ENCODE measurements at places on chromosomes 11 and 22.

DNA sequence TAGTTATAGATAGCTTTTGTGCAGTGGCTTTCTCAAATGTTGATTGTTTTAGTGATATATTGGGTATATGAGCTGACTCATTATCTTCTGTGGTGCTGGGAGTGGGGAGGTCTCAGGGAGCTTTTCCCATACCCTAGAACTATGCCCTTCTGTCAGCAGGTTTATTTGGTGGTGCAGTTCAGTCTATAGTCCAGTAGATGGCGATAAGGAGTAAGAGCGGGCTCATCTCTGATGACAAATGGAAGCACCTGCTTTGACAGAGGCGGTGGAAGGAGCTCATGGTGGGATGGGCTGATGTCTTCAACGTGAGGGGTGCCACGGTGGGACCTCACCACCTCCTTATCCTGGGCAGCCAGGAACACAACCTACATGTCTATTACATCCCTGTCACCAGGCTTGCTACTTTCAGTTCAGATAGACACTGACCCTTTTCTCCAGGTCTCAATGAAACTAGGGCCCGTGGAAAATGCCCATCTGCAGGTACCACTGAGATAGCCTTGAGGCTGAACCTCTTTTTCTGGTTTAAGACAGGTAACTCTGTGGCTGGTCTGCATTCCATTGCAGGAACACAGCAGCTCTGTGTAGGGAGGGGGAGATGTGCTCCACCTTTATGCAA lies 13.0 kb upstream of the OR6A2 start:
- DNase-seq: peak; percentile 7

- no peak for DNase-seq
These were observed 8.5 kb downstream of the RAB6A start for GRCh38 chr11:73752216-73752867.

GRCh38 chr11:538431-539051 lies 1.2 kb downstream of the LRRC56 start:
- no peak for DNase-seq

GRCh38 chr11:11960687-11961086 lies 47.7 kb downstream of the DKK3 start:
- no peak for DNase-seq

DNA sequence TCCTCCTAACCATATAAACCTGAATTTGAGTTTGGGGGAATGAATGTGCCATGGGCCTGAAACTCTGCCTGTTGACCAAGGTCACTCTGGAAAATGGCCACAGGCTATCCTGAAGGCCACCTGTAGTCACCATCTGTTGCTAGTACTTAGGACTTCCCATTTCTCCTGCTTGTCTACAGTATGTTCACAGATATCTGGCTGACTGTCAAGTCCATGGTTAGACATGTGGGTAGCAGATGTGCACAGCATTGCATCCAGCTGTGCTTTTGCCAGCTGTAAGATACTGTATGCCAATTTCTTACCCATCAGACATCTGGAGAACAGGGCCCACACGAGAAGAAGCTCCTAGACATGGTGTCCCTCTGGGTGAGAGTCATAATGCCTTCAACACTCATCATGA lies 475.4 kb downstream of the INSC start:
- DNase-seq: no peak

DNA sequence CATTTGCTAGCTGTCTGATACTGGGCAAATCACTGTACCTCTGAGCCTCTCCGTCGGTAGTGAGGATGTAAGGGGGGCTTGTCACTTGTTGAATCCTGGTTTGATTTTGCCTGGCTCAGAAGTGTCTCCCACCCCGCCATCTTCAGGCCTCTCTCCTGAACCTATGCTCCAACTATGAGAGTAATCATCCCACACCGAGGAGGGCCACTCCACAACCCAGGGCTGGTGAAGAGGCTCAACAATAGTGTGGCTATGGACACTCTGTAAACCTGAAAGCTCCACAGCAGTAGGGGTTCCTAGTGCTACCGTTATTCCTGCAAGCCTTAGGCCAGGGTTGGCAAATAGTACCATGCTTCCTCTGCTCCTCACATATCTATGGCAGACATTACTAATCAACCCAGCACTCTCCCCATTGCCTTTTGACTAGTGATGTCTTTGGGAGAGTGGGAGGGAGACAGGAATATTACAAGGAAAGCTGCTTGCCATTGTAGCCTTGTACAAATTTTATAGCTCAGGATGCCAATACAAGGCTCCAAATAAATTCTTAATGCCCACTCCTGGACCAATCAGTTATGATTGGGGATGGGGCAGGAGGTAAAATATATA lies 134.0 kb upstream of the TEAD1 start:
- no peak for DNase-seq

GRCh38 chr11:7900686-7901085 lies 30.4 kb downstream of the OR10A6 start:
- DNase-seq: no peak

DNA sequence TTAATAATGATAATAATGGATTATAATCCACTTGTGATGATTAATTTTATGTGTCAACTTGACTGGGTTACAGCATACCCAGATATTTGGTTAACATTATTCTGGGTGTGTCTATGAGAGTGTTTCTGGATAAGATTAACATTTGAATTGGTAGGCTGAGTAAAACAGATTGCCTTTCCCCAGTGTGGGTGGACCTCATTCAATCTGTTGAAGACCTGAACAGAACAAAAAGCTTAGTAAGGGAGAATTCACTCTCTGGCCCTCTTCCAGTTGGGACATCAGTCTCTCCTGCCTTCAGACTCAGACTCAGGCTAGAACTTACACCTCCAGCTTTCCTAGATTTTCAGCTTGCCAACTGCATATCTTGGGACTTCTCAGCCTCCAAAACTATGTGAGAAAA lies 37.3 kb upstream of the RRAS2 start:
- DNase-seq: no peak

- DNase-seq: no peak
These were observed 66.6 kb downstream of the KCNC1 start for GRCh38 chr11:17801166-17801565.

- no peak for DNase-seq
These were observed 23.5 kb upstream of the PHF21A start for GRCh38 chr11:46144741-46145140.

GRCh38 chr11:57487920-57488659 lies 27.4 kb downstream of the SLC43A1 start:
- no peak for DNase-seq

- DNase-seq: no peak
These were observed 72.5 kb downstream of the KCNC1 start for GRCh38 chr11:17807034-17807433.

DNA sequence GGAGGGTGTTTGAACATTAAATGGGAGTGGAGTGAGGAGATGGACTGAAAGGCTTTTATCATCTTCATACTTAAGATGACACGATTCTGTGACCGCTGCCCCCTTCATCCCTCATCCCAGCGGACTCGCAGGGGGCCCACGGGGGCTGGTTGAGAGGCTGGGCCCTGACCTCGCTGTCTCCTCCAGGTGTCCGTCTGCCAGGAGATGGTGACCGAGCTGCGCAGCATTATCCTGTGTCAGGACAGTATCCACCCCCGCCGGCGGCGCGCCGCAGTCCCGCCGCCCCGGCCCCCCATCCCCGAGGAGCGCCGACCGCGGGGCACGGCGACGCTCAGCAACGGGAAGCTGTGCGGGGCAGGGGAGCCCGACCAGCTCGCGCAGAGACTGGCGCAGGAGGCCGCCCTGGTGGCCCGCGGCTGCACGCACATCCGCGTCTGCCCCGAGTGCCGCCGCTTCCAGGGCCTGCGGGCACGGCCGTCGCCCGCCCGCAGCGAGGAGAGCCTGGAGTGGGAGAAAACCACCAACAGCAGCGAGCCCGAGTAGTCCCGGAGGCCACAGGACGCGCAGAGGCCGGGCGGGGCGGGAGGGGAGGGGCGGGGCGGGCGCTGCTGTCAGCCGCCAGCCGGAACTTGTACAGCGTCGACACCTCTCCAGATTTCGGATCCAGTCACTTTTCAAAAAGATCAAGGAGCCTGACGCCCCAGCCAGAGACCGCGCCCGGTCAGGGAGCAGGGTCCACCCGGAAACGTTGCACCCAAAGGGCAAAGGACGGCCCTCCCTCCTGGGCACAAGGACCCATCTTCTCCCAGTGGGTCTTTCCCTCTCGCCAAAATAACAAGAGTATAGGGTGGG lies 38.0 kb upstream of the TBCEL start:
- no peak for DNase-seq

GRCh38 chr11:34250211-34250610 lies 107.6 kb downstream of the ABTB2 start:
- no peak for DNase-seq

DNA sequence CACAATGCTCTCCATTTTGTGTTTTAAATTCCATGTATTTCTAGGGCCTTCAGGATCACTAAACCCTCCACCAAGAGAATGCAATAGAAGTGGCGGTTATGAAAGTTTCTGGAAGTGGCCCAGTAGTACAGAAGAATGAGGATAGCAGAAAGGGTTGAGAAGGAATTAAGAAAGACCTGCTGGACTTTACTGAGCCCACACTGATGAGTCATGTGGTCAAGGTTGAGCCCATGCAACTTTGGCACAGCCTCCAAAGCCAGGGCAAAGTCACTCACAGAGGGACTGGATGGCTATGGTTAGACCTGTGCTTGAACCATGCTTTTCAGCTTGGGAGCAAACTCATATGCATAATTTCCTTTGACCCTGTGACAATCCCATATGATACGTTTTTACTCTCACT lies 102.9 kb upstream of the PLET1 start:
- DNase-seq: no peak

DNA sequence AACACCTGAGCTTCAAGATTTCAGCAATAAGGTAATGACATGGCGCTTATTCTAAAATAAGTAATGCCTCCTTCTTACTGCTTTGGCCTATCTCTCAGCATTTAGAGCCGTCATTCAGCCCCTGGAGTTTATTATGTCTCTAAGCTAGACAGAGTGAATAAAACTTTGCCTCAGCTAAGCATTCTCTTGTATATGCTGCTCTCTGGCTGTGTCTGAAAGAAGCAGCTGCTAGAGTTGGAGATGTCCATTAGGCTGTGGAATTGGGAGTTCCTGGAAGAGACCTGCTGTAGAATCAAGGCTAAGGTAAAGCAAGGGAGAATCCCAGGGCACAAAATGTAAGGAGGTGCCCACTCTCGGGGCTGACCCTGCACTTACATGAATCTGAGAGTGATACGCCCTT lies 35.5 kb upstream of the TTC12 start:
- no peak for DNase-seq

- DNase-seq: no peak
These were observed 25.9 kb upstream of the KCNJ11 start for GRCh38 chr11:17414317-17414737.

DNA sequence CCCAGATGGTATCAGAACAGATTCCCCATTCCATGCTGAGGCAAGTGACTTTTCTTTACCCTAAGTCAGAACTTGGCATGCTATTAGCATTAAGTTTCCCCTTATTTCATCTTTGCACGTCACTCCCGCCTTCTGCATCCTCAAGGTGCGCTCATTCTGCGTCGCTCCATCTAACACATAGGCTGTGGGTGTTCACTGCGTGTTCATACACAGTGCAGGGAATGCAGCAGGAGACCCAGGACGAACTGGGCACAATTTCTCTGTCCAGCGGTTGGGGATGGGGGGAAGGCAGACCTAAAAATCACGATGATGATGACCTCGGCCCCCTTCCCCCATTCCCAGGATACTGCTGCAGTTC lies 19.7 kb upstream of the ACR start:
- DNase-seq: no peak

GRCh38 chr11:76835036-76835435 lies 25.7 kb upstream of the ACER3 start:
- no peak for DNase-seq

DNA sequence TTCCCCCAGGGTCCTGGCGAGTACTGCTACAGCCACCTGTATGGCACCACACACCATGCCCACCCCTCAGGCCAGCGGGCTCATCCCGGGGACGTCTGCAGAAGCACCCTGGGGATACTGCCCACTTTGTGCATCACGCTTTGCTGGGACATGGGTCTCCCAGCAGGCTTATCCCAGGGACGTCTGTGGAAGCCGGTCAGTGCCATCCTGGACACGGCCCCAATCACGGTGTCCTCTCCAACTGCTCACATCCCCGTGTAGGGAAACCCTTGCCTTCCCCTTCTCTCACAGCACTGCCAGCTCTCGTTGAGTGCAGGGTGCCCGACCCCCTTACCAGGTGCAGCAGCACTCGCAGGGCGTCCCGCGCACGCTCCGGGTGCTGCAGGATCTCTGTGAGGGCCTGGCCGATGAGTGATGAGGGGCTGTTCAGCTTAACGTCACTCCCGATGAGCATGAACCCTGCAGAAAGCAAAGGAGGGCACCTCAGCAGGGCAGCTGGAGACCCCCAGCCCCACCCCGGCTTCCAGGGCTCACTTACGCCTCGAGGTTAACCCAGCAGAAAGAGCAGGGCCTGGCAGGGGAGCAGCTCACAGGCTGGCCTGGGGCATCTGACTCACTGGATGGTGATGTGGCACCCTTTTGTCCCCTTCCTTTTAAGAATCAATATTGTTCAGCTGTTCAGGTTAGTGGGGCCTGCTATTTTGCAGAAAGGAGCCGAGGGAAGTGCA lies 76.9 kb upstream of the PITPNB start:
- DNase-seq: no peak

GRCh38 chr11:106172386-106172991 lies 95.0 kb downstream of the AASDHPPT start:
- DNase-seq: no peak

GRCh38 chr11:5257296-5257695 lies 2.7 kb upstream of the HBG2 start:
- DNase-seq: no peak

DNA sequence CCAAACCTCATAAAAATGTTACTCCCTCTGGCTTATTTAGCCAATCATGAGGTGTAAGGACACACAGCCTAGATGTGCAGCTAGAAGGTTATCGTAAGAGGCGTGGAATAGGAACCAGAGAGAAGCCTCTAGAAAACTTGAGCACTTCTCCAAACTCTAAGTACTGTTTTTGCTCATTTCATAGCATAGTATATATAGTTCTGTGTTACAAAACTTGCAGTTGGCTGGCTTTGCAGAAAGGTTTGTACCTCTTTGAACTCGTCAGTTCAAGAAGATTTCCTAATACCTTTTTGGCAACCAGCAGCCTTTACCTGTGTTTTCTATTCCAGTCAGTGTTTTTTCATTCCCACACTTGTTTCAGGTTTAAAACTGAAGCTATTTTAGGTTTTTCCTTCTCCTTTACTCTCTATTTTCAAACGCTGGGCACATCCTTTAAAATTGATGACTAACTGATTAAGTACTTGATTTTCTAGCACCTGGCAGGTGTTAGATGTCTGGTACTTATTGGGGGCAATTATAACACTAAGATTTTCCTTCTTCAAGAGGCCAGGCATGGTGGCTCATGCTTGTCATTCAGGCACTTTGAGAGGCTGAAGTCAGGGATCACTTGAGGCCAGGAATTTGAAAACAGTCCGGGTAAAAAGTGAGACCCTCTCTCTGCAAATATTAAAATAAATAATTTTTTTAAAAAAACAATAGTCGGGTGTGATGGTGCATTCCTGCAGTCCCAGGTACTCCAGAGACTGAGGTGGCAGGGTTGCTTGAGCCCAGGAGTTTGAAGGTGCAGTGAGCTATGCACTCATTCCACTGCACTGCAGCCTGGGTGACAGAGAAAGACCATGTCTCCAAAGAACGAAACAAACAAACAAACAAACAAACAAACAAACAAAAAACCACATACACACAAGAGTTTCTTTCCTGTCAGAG lies 125.2 kb downstream of the LRRC4C start:
- no peak for DNase-seq

All from stromal cell of bone marrow (primary cell).